ENCODE measurements at places on chromosomes 16 and 17.

GRCh38 chr16:84879569-84880487, 60.0 kb downstream of the CRISPLD2 start:
- no peak for DNase-seq

- DNase-seq = no peak
These were observed 605 bp upstream of the ABAT start for GRCh38 chr16:8673611-8674412.

DNA sequence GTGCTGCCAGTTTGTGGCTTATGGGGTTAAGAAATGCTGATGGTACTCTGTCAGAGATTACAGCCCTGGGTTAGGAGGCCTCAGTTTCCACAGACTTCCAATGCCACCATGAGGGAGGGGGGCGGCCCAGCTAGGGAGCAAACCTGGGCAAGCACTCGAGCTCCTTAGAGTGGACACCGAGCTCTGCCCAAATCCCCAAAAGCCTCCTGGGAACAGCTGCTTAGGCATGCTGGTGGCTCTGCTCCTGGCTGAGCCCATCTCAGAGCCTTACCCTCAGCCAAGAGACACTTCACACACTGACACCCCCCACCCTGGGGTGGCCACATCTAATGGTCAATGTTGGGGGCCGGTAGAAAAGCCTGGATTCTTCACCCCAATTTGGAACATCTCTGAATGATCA, 66.1 kb downstream of the C16orf78 start:
- DNase-seq = no peak

GRCh38 chr17:50961282-50962220, 95.4 kb upstream of the TOB1 start:
- no peak for DNase-seq

DNA sequence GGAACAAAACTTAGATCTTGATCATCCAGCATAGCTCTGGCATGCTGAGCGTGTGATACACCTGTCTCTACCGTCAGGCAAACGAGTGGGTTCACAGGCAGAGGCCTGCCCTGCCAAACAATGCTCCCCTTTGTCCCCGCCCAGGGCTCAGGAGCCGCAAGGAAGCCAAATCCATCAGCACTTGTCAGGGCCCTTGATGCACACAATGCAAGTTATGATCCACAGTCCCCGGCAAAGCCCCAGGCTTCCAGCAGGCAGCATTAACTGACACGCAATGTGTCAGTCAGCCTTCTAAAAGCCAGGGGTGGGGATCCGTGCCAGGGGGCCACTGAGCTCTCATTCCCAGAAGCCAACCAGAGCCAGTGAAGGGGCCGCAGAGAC, 460.9 kb downstream of the SLC39A11 start:
- no peak for DNase-seq

DNA sequence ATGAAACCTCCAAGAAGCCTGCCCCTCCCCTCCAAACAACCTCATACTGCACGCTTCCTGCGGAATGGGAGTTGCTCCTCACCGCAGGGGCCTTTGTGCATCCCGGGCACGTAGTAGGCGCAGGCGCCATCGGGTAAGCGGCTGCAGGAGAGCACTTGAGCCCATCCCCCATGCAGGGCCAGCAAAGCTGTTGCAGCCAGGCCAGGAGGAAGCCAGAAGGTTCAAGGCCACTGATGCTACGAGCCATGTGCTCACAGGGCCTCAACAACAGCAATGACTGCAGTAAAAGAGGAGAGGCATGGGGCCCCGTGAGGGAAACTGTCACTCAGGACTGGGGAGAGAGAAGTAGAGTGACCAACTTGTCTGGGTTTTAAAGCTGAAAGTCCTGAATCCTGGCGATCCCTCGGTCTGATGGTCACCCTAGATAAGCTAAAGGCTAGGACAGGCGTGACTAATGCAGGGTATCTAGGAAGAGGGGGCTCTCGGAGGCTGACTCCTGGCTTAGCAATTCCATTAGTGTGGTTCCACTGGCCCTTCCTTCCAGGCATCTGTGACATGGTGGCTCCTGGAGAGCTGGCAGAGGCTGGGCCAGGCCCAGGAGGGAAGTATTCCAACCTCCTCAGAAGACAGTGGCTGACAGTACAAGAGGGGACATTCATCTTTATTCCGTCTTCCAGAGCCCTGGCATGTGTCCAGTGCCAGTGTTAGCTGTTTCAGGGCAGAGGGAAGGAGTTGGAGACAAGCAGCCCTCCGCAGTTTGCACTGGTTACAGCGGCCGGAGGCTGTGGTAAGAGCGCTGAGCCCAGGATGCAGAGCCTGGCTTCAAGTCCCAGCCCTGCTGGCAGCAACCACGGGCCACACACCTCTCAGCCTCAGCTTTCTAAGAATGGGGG, 20.8 kb downstream of the GOSR2 start:
- DNase-seq = no peak

- no peak for DNase-seq
These were observed 24.5 kb downstream of the NPLOC4 start for GRCh38 chr17:81612172-81612970.

DNA sequence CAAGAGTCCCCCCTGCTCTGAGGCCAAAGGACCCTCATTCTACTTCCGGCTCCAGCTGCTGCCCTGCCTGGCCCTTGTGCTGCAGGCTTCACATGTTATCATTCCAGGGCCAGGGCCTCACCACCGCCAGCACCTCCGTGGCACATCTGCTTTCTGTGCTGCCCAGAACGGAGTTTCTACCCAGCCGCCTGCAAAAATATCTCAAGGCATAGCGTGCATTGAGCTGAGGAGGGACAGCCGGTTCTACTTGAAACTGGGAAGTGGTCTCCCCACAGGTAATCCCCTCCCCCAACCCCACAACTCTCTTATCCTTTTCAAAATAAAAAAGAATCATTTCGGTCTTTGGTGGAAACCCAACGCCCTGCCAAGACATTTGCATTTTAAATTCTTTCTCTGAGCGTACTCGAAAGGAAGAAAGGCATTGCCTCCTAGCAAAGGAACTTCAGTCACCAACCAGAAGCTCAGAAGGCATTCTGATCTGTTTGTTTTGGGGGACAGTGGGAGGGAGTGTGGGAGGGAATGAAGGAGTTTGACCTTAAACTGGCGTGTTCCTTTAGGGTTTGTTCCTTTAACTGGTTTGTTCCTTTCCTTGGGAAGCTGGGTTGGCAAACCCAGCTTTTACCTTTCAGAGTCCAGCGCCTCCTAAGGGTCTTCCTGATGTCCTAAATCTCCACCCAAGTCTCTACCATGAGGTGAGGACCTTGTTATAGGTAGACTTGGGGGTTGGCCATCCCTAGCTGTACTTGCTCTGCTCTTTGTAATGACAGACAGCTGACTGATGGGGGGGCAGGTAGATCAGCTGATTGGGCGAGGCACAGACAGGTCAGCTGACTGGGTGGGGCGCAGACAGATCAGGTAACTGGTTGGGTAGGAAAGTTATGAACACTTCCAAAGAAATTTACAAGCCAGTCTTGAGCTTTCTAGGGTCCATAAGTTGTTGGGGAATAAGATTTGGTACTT, 33.4 kb upstream of the PIK3R6 start:
- DNase-seq = no peak

DNA sequence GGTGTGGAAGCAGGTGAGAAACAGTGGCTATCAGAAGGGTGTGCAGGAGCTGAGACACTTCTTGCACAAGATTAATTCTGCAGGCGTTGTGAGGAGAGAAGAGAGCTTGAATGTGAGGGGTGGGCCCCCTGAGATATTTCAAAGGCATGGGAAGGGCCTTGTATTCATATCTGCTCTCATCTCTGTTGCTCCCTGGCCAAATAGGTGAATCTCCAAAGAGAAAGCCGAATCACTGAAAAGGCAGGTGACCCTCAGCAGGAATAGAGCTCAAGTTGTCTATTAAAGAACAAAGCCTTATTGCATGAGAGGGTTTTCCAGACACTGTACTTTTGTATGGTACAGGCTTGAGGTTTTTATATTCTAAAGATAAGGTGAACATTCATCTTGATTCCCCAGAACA, 373.1 kb downstream of the TMEM114 start:
- no peak for DNase-seq

DNA sequence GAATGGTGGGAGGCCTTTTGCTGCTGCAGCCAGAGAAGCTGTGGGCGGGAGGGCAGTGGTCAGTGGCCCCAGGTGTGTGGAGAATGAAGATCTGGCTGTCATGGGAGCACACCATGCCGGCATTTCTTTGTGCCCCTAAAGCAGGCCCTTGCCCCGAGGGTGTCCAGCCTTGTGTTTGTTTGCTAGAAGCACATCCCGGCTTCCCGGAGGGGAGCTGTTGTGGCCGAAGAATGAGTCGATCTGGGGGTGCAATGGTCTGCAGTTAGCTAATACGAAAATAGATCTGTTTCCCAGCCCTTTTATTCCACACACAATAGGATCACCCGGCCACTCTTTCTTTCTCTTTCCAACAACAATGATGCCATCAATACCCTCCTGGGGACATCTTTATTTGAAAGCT, 228.8 kb downstream of the CBLN1 start:
- DNase-seq = no peak

- no peak for DNase-seq
These were observed 30.4 kb upstream of the SBK1 start for GRCh38 chr16:28261942-28262341.

GRCh38 chr17:73983621-73984400, 219.7 kb upstream of the RPL38 start:
- no peak for DNase-seq

DNA sequence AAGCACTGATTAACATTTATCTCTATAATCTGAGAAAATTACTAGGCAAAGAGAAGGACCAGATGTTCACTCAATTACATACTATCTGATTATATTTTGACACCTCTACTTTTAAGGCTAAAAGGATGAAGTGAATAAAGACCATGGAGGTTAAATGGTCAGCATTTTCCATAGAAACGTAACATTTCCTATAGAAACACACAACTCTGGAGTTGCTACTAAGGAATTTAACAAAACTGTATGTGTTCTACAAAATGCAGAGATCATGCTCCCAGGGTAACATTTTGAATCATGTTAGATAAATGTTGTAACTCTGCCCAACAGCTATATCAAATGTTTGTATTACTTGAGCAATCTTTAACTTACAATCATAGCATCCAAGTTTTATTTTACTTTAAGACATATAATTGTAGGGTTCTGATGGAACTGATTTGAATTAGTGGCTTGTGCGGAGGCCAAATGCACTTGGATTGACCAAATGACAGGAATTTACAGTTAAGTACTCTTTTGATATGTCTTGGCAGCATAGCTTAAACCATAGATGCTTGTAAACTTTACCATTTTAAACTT, 97.7 kb downstream of the RPGRIP1L start:
- DNase-seq = no peak

DNA sequence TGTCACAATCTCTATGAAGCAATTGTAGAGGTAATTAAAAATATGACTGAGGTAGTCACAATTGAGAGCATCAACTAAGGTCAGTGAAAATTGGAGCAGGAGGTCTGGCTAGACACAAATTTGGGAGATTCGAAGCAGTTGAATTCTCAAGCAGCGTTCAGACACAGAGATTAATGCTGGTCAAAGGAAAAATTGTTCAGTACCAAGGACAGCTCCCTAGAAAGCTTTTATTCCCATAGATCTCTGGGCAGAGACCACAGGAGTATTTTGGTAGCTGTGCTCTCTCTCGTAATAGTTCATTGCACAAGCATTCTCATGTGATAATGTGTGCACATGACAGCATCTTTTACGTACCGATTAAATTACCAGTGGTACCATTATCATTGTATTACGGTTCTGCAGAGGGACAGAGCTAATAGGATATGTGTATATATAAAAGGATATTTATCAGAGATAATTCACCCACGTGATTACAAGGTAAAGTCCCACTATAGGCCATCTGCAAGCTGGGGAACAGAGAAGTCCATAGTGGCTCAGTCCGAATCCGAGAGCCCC, 387.5 kb upstream of the HSBP1 start:
- DNase-seq = no peak

- DNase-seq = no peak
These were observed 16.2 kb upstream of the SPNS2 start for GRCh38 chr17:4482338-4483011.

- no peak for DNase-seq
These were observed 42.1 kb downstream of the USP31 start for GRCh38 chr16:23107117-23107516.

DNA sequence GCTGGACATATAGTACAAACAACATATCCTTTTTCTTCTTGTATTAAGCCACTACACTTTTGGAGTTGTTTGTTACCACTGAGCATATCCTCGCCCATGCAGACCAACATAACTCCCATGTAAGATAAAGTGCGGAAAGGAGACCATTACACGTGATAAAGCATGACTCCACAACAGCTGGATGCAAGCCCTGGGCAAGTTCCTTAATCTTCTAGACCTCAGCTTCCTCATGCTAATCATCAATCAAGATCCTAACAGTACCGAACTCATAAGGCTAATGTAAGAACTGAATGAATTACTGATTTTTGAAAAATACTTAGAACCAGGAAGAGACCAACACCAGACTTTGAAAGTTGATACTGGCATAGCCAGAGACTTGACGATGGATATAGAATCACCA, 47.0 kb upstream of the GSG1L start:
- DNase-seq = no peak

DNA sequence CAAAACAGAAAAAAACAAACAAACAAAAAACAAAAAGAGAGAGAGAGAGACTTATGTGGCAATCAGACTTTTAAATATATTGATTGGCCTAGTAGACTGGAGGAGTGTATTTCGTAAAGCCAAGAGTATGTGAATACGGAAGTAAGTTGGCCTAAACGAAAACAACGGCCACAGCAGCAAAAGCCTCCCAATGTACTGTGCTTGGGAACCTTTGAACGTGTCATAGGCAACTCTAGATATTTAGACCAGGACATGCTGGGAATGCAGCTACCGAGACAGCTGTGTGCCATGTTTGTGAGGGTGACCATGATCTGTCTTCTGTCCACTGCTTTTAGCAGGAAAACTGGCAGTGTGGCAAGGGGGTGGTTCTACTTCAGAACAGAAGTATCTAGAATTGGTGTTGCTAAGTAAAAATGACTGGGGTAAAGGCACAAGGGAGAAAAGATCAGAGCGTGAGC, 7.4 kb downstream of the MAF start:
- no peak for DNase-seq

- no peak for DNase-seq
These were observed 2.9 kb upstream of the CRYBA1 start for GRCh38 chr17:29243792-29244191.

GRCh38 chr17:68400404-68400735, 56.9 kb downstream of the WIPI1 start:
- DNase-seq = no peak

- no peak for DNase-seq
These were observed 75.3 kb upstream of the TBC1D3K start for GRCh38 chr17:37848690-37849616.

- no peak for DNase-seq
These were observed 294.5 kb downstream of the SNX29 start for GRCh38 chr16:12271006-12271405.

Data from activated naive CD4-positive, alpha-beta T cell (primary cell).